ENCODE measurements at places on chromosomes 12 and 14. TPM values are rescaled to one million over a fixed set of nuclear protein-coding genes. Genes with fewer than 3 reads are reported as not detected.

CIROP gene
- total RNA-seq = 4.6 TPM

OTOGL gene
- total RNA-seq = 0.43 TPM

CD163L1 gene
- under 0.01 TPM for total RNA-seq

FOXG1 gene
- 0.79 TPM for total RNA-seq

GNB3 gene
- 2.0 TPM for total RNA-seq

CCDC88C gene
- total RNA-seq = under 0.01 TPM

SOAT2 gene
- total RNA-seq = 0.16 TPM

IFI27L1 gene
- total RNA-seq = 18.1 TPM

BCL2L2 gene
- total RNA-seq = 15.8 TPM

C12orf60 gene
- 1.2 TPM for total RNA-seq

POTEM gene
- total RNA-seq = not detected
